ENCODE measurements at places on chromosomes 4 and X.

GRCh38 chrX:139816204-139816603 is 108.2 kb upstream of the MCF2 start:
- DNase-seq, result no peak

DNA sequence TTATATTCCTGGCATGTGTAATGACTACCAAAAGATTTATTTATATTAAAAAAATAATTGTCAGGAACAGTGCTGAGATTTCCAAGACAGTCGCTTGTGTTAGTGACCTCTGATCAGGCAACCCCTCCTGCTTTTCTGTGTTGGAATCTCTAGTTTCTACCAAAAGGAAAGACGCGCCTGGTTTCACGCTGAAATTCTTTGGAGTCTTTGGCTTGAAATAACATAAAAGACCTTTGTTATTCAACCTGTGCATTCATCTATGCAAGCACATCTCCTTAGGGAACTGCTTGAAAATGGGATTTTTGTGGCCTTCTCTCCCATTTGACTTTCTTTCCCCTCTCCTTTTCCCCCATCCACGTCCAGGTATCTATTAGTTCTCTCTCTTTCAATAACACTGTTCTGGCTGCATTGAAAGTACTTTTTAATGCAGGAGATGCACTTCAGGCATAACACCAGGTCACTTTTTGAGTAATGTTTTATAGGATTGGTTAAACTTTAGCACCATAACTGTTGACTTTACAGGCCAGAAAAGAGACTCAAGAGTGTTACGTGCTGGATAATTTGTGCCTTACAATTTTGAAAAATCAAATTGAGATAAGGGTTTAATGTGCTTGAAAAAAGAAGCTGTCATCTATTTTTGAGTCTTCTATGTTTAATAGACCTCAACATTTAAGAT is 172.7 kb downstream of the GPAT3 start:
- DNase-seq, result no peak

GRCh38 chr4:184329235-184329634 is 111.6 kb upstream of the ENPP6 start:
- DNase-seq, result no peak

GRCh38 chrX:646796-647195 is 16.2 kb downstream of the SHOX start:
- DNase-seq, result no peak

DNA sequence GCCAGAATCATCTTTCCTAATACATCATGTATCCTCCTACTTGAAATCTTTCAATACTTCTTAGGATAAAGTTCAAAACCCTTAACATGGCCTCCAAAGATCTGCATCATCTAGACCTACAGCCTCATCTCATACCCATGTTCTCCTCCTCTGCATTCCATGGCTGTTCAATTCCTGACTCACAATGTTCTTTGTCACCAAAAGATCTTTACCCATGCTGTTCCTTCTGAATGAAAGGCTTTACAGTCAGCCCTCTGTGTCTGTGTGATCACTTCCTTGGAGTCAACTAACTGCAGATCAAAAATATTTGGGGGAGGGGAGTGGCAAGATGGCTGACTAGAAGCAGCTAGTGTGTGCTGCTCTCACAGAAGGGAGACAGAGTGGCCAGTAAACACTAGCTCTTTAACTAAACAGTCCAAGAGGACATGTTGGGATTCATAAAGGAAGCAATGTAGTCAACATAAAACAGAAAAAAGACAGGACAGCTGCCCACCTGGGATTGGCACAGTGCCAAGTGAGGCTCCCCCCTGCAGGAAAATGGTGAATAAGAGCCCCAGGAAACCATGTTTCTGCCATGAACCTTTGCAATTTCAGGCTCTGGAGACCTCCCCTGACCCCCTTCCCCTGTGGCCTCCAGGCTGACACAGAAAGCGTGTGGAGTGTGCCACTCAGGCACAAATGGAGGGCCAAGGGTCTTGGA is 31.9 kb downstream of the CBR4 start:
- no peak for DNase-seq

DNA sequence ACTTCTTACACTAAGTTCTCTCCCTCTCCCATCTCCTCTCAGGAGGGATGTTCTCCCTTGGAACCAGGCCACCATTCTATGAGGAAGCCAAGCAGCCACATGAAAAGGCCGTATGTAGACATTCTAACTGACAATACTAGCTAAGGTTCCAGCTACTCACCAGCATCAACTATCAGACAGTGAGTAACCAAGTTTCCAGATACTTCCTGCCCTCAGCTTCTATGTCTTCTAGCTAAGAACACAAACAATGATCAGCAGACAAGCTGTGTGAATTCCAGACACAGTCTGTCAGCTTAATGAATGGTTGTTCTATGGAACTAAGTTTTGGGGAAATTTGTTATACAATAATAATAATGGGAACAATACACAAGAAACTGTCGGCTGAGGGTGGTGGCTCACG is 50.8 kb downstream of the SMIM14 start:
- no peak for DNase-seq

- DNase-seq, result no peak
Observed at GRCh38 chr4:154189346-154189745, 302.3 kb downstream of the DCHS2 start.

- no peak for DNase-seq
Observed at GRCh38 chrX:111386077-111386476, 25.9 kb downstream of the DCX start.

DNA sequence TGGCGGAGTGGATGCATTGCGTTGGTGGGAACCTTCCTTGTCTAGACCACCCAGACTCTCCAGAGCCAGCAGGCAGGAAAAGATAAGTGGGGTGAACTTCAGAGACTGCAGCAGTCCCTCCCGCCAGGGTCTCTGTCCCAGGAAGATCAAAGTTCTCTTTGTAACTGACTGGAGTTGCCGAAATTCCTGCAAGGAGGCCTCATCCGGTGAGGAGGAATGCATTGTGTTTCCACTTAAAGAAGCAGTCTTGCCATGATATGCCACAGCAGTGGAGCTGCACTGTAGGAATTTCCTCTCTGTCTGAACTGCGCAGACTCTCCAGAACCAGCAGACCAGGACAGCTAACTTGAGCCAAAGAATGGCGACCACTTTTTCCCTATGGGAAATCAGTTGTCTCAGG is 1190.4 kb downstream of the TECRL start:
- no peak for DNase-seq

- no peak for DNase-seq
Observed at GRCh38 chr4:83285055-83285407, 433 bp upstream of the COQ2 start.

- DNase-seq, result no peak
Observed at GRCh38 chr4:172648471-172648870, 520.1 kb upstream of the GALNT7 start.
